MCF 10A (cell line): ENCODE measurements at places on chromosomes 7 and 10.
A peak's percentile ranks its signal among the peaks of the same experiment; 100 is the strongest.

DNA sequence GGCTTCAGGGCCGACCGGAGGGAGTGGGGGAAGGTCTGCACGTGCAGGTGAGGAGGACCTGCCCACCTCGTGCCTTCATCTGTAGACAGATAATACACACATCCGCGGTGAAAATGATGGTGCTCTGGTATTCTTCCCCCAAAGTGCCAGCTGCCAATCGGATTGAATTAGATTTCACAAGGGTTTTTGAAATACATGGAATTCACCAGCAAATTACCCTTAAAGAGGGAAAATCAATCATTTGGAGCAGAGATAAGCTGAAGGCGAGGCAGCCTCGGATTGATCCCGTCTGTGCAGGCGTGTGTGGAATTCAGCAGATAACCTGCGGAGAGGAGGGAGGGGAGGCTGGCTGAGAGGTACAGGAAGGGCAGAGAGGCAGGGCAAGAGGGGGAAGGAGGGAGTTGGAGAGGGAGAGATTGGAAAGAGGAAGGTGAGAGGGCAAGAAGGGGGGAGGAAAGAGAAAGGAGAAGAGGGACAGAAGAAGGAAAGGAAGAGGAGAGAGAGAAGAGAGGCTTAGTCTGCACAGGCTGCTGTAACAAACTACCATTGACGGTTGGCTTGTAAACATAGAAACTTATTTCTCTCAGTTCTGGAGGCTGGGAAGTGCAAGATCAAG, 84.2 kb downstream of the C10orf105 start:
- DNase-seq: no peak

DNA sequence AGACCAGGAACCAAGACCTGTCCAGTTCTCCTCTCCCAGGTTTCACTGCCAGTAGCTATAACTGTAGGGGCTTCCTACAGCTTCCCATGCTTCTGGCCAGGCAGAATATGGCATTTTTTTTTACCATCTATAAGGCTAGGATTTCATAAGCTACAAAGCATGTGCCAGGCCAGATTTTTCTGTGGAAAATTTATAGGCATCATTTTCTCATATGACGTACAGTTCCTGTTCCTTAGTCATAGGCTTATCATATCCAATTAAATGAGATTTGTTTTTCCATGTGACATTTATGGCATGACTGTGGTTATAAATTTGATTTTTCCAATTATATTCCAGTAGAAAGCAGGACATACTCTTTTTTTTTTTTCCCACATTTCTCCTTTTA, 208.6 kb upstream of the NPY start:
- peak; percentile 18 for DNase-seq

- DNase-seq: peak; percentile 27
Observed at GRCh38 chr7:64874114-64874513, 29.0 kb upstream of the ZNF273 start.

- no peak for DNase-seq
Observed at GRCh38 chr7:85595750-85596178, 408.9 kb upstream of the SEMA3D start.

- peak; percentile 84 for DNase-seq
Observed at GRCh38 chr7:30548845-30549244, 44.2 kb upstream of the GGCT start.

- DNase-seq: peak; percentile 71
Observed at GRCh38 chr7:45402480-45403218, 171.5 kb upstream of the ADCY1 start.

GRCh38 chr7:107312418-107312817, 143.6 kb downstream of the HBP1 start:
- DNase-seq: no peak

DNA sequence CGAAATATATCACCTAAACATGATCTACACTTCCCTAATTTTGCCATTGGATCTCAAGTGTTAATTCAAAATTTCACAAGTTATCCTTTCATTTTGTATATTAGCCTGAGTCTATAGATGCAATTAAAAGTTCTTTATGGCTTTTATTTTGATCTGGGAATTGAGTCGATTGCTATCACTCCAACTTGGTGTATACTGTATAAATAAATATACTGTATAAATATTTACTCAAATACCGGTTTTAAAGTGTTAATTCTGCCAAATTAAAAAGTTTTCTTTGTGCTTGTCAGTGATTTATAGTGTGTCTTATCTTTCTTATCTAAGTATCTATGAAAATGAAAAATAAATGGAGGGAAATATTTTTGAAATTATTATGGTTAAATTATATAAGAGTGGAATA, 683.7 kb upstream of the LRRN3 start:
- DNase-seq: no peak

- peak; percentile 80 for DNase-seq
Observed at GRCh38 chr10:58299580-58299979, 30.6 kb downstream of the CISD1 start.

GRCh38 chr7:43639858-43640491, 57.1 kb downstream of the STK17A start:
- peak; percentile 72 for DNase-seq

DNA sequence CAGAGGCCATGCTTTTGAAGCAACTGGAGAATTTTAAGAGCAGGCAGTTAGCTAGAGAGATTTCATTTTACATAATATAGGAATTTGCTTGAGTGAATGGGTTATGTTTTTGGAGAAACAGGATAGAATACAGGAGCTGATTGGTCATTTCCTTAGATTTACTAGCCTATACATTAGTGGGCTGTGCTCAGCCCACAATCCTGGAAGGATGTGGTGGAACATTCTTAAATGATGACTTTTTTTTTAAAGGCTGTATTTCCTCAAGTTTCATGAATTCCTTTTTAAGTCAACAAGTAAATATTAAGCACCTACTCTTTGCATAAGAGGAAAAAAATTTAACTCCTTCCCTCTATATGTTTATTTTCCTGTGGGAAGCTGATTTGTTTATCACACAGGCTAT, 314.4 kb upstream of the BMPER start:
- no peak for DNase-seq

DNA sequence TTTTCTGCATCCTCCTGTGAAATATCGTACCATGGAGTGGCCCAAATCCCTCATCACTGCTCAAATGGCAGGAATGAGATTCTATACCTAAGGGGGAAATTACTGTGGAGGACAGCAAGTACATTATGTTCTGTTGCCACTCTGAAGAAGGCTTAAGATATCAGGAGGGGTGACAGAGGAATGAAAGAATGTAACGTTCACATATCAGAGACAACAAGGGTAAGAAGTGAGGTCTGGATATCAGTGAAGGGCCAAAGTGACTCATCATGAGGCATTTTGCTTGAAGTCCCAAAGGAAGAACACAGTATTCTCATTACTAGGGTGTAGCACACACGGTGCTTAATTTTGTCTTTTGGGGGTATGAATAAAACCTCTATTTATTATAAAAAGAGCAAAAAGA, 71.5 kb upstream of the SLC13A1 start:
- peak; percentile 33 for DNase-seq

DNA sequence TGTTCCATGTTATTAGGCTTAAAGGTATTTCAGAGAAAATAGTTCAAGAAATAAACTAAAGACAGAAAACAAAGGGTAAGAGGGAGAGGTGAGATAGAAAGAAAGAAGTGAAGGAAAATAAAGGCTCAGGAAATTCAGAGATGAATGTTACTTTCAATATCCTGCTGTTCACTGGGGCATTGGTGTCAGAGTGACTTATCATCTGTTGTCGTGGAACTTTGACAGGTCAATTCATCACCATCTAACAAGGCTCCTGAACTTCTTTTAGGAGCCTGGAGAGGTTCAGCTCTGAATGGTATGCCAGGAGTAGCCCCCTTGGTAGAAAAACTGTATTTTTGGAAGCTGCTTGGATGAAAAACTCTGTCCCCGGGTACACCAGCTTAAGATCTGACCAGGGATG, 100.1 kb downstream of the KLF6 start:
- DNase-seq: no peak

- no peak for DNase-seq
Observed at GRCh38 chr7:30575910-30576309, 18.8 kb upstream of the GARS1 start.

- DNase-seq: no peak
Observed at GRCh38 chr10:103890194-103890658, 27.8 kb downstream of the STN1 start.

GRCh38 chr10:95525033-95525418, 36.1 kb downstream of the SORBS1 start:
- DNase-seq: no peak

GRCh38 chr7:115066050-115066449, 144.2 kb downstream of the MDFIC start:
- no peak for DNase-seq

- DNase-seq: peak; percentile 38
Observed at GRCh38 chr7:5553298-5553877, 129.8 kb upstream of the TNRC18 start.

- no peak for DNase-seq
Observed at GRCh38 chr7:153193144-153193595, 433.6 kb downstream of the ACTR3B start.

- peak; percentile 93 for DNase-seq
Observed at GRCh38 chr7:30168835-30169573, 34.2 kb downstream of the MTURN start.

- no peak for DNase-seq
Observed at GRCh38 chr7:128912281-128912680, 1.8 kb upstream of the KCP start.

GRCh38 chr7:30412782-30413504, 65.6 kb downstream of the NOD1 start:
- peak; percentile 90 for DNase-seq

GRCh38 chr7:184294-185264, 7.8 kb upstream of the FAM20C start:
- no peak for DNase-seq

- DNase-seq: peak; percentile 83
Observed at GRCh38 chr7:30938435-30939316, 25.1 kb upstream of the GHRHR start.

DNA sequence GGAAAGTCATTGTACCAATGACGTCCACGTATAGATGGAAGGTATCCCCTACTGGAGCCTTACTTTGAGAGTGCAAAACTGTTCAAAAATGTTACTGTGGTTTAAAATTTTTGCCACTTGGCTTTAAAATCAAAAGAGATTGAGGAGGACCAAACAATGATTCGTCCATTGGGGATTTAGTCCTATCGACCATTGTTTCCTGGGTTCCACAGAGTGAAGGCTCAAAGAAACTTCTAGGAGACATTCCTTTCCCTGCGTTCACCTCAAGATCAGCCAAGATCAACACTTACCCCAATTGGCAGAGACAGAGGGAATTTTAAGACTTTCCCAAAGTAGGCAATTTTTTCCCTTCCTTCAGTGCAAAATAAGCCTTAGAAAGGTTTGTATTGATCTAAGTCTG, 152.3 kb downstream of the NEBL start:
- no peak for DNase-seq

DNA sequence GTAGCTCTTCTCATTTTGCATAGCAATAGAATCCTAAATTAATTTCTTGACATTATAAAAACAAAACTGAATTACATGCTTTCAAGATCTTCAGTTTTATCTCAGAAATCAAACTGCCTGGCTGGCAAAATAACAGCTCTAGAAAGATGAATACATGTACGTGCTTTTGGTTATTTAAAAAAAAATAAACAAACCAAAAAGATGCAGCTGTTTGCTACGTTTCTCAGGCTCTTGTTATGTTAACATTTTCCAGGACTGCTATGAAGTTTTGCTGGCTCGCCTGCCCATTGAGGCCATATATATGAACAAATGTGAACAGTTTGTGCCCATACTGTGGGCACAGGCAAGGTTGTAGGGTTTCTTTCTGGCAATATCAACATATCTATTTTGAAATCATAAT, 86.6 kb downstream of the ODAD2 start:
- no peak for DNase-seq

DNA sequence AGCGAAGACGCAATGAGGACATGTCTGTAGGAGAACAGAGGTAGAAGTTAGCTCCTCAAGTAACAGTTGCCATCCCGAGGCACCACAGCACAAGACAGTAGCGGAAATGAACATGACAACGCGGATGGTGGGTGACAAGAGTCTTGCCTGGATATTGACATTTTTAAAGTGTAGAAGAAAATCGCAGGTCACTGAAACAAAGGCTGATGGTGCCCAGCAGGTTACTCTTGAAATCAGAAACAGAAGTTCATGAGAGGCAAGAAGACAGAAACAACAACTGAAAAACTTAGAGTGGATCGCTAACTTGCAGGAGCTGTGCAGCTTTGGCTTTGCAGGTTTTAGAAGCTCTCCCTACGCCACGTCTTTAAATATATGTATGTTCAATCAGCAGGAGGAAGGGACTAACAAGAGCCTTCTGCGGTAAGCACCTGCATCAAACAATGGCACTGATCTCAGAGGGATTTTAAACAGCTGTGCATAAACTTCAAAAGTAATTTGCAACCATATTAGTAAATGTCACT, 1.8 kb downstream of the PRKCQ start:
- DNase-seq: no peak

- no peak for DNase-seq
Observed at GRCh38 chr10:80465839-80466590, 11.9 kb downstream of the TSPAN14 start.

DNA sequence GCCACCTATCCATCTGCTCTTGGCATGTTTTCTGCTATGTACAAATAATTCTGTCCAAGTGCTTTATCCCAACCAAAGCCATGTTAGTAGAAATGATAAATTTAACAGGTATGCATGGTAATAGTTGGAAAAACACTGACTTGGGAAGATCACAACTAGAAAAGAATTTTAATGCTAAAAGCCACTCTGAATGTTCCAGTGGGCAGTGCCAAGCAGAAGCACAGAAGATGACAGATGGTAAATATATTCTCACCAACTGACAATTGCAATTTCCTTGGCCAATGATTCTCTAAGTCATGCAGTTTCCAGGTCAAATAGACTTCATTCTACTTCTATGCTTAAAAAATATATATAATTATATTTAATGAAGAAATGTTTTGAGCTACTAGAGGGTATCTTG, 83.6 kb upstream of the SEMA3C start:
- DNase-seq: no peak

- DNase-seq: no peak
Observed at GRCh38 chr10:13110908-13111307, 10.9 kb downstream of the OPTN start.

GRCh38 chr10:83937161-83937560, 202.1 kb upstream of the GHITM start:
- no peak for DNase-seq

DNA sequence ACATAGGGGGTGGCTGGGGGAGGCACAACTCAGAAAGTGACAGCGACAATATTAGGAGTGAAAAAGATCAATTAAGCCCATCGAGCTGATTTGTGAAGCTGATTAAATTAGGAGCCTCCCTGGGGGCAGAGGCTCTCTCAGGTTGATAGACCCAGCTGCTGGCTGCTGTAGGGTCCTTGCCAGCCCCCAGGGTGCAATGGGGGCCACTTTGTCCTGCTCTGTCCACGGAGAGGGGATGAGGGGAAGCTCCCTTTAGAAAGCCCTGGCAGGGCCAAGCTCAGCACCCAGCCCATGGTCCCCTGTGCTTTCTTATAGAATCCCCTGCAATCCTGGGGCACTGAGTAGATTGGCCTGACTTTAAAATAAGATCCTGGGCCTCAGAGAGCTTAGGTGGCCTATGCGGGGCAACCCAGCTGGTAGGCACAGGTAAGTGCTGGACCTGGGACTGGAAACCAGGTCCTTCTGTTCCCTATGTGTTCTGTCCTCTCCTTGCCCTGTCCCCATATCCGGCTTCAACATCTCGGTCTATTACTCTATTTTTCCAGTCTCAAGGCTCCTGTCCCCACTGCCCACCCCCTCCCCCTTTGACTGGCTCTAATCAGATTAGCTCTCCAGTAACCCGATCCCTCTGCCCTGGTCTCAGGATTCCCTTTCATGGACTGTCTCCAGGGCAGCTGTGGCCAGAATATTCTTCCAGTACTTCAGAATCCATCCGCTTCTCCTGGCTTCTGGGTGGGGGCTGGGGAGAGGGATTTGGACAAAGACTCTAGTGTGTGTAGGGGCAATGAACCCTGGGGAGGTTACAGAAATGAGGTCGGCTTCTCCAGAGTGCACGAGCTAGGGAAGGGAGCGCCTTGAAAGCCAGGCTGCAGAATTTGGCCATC, 259.6 kb downstream of the RPS24 start:
- DNase-seq: no peak
